Activated naive CD4-positive, alpha-beta T cell treated with anti-CD3 and anti-CD28 coated beads for 36 hours (primary cell): ENCODE measurements at places on chromosomes 4 and X.

GRCh38 chrX:2913118-2913517, 16.0 kb downstream of the ARSD start:
- no peak for DNase-seq
- H3K27me3 ChIP-seq, result no peaks in the 10 kb centered on the region
- H3K4me1 ChIP-seq, result no peaks in the 10 kb centered on the region
- no peak overlapping the region for H3K27ac ChIP-seq

DNA sequence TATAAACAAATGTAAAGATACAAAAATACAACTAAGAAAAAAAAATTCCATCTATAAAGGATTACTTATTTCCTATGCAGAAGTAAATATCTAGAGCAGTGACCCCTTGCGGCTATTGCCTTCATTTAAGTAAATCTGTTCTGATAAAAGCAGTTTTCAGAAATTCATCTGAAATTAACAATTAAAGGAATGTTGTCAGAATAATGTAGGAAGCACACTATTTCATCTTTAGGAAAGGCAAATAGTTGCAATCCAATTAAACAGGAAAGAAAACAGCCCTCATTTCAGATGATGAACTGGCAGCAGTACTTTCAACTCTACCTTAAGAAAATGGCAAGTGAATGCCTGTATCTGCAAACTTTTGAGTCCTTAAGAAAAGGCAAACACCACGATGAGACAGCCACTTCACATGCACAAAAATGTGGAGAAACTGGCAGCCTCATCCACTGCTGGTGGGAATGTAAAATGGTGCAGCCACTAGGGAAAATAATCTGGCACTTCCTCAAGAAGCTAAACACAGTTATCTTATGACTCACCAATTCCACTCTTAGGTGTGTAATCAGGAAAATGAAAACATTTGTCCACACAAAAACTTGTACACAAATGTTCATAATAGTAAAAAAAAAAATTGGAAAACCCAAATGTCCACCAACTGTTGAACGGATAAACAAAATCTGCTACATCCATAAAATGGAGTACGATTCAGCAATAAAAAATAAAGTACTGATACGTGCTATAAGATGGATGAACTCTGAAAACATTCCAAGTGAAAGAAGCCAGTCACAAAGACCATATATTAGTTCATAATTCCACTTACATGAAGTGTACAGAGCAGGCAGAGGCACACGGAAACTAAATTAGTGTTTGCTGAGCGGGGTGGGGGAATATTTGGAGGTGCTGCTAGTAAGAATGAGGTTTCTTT, 2.0 kb upstream of the THAP9 start:
- peak; percentile 25 for DNase-seq
- peak overlapping the region; percentile 66 for H3K27ac ChIP-seq
- H3K36me3 ChIP-seq, result peaks cover 39% of the 10 kb centered on the region

DNA sequence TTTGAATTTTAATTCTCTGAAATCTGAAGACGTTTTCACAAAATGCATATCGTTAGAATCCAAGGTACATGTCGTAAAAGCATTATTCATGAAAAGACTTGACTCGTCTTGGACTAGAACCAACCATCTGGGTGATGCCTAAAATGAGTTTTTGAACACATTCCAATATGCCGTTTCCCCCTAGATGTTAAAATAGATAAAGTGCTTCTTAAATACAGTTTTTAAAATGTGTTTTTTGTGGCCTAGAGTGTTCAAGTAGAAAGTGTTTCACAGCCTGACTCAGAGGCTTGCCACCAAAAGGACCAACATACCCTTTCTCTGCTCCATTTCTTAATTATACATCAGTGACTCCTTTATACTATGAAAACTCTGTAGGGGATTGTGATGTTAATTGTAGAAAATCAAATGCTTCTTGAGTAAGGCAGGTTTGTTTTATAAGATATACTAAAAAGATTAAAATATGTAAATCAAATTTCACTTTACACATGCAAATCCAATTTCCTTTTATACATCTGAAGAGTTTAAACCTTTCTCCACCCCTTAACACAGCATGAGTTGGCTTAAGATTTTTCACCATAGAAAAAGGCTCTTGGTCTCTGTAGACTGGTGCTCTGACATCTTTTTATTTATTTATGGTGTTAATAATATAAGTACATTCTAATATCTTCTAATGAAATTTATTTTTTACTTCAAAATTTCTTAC, 48.4 kb downstream of the PRKG2 start:
- peaks cover 14% of the 10 kb centered on the region for H3K27me3 ChIP-seq
- H3K4me3 ChIP-seq, result no peak overlapping the region
- H3K4me1 ChIP-seq, result no peaks in the 10 kb centered on the region
- H3K27ac ChIP-seq, result no peak overlapping the region
- H3K36me3 ChIP-seq, result no peaks in the 10 kb centered on the region
- DNase-seq, result no peak

- DNase-seq, result no peak
- no peaks in the 10 kb centered on the region for H3K27me3 ChIP-seq
- H3K36me3 ChIP-seq, result no peaks in the 10 kb centered on the region
- H3K4me1 ChIP-seq, result no peaks in the 10 kb centered on the region
These were observed 5.4 kb downstream of the AMELX start for GRCh38 chrX:11298600-11298999.

DNA sequence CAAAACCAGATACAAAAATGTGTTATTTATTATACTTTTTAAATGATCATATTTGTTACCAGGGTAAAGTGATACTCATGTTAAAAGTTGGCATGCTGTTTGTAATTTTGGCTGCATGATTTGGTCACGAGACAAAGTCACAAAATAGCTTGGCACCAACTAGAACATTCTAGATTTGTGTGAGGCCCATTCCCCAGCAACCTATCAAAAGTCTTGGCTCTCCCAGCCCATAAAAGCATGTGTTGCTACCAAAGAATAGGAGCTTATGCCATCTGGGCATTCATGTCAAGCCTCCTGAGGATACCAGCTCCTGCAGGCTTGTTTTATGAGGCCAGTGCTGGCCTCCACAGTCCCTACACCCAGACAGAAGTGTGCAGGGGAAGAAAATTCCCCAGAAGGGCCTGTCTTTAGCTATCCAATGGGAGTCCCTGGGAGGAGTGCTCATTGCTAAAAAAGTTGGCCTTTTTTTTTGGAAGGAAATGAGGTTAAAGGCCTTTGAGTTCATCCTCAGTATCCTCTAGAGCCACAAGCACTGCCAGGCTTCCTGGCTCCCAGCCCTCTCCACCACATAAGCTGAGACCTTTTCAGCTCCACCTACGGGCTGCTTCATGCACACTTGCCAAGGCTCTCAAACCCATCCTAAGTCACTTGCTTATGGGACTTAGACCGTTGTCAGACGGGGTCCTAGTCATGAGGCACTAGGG, 211.9 kb upstream of the EOLA2 start:
- no peak overlapping the region for H3K27ac ChIP-seq
- no peak overlapping the region for H3K4me3 ChIP-seq
- DNase-seq, result no peak
- no peaks in the 10 kb centered on the region for H3K27me3 ChIP-seq
- H3K4me1 ChIP-seq, result no peaks in the 10 kb centered on the region
- H3K36me3 ChIP-seq, result no peaks in the 10 kb centered on the region

DNA sequence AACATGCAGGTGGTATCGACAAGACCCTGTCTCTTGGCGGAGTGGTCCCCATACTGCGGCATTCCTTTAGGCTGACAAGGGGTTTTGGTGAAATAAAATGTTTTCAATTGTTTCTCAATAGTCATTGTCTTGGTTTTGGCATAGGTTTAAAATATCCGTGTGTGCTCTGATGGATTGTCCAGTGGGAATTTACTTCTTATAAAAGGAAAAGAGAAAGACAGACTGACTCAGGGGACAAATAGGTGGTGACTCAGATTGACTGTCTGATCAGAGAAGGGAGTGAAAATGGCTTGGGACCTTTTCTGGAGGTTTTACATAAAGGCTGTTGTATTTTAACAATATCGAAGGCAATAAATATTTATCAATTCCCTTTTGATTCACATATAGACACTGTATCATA, 129.8 kb downstream of the SORBS2 start:
- no peak overlapping the region for H3K4me3 ChIP-seq
- DNase-seq, result no peak
- H3K27me3 ChIP-seq, result peaks cover 4% of the 10 kb centered on the region
- no peaks in the 10 kb centered on the region for H3K36me3 ChIP-seq

- H3K27ac ChIP-seq, result no peak overlapping the region
- H3K4me1 ChIP-seq, result no peaks in the 10 kb centered on the region
- H3K27me3 ChIP-seq, result peaks cover 2% of the 10 kb centered on the region
- DNase-seq, result peak; percentile 45
- H3K4me3 ChIP-seq, result no peak overlapping the region
- H3K36me3 ChIP-seq, result no peaks in the 10 kb centered on the region
These were observed 213.4 kb upstream of the LNX1 start for GRCh38 chr4:53804719-53805118.

GRCh38 chr4:61203436-61203790, 3.3 kb downstream of the ADGRL3 start:
- H3K4me3 ChIP-seq, result no peak overlapping the region
- peaks cover 4% of the 10 kb centered on the region for H3K4me1 ChIP-seq
- DNase-seq, result no peak
- no peaks in the 10 kb centered on the region for H3K36me3 ChIP-seq
- H3K27ac ChIP-seq, result no peak overlapping the region
- H3K27me3 ChIP-seq, result peaks cover 54% of the 10 kb centered on the region

DNA sequence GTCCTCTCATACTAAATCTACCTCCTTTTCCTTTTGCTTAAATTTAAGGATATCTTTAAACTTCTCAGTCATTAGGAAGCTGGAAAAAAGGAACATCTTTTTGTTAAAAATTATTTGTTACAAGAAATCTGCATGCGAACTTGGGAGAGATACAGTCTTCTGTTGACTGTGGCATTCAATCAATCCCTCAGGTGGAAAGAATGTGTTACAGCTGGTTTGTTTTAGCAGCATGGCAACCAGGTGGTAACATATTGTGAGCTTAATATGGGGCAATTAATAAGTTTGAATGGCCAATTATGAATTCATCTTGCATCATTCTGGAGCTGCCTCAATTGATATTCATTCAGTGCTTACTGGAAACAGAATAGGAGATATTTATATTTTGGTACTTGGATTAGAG, 135.0 kb downstream of the GC start:
- H3K27ac ChIP-seq, result no peak overlapping the region
- no peak for DNase-seq
- H3K4me3 ChIP-seq, result no peak overlapping the region
- H3K27me3 ChIP-seq, result no peaks in the 10 kb centered on the region

- no peaks in the 10 kb centered on the region for H3K36me3 ChIP-seq
- H3K4me3 ChIP-seq, result no peak overlapping the region
- no peaks in the 10 kb centered on the region for H3K4me1 ChIP-seq
- peak; percentile 6 for DNase-seq
These were observed 220.1 kb downstream of the DLG3 start for GRCh38 chrX:70664726-70665125.
